Activated CD4-positive, alpha-beta T cell treated with anti-CD3 and anti-CD28 coated beads for 24 hours (primary cell): ENCODE measurements at places on chromosomes 6 and 20.

- no peak for DNase-seq
These were observed 27.1 kb upstream of the EMILIN3 start for GRCh38 chr20:41393705-41394066.

- no peak for DNase-seq
These were observed 59.6 kb upstream of the CDH4 start for GRCh38 chr20:61192337-61192950.

- no peak for DNase-seq
These were observed 831 bp upstream of the SIRPB2 start for GRCh38 chr20:1491860-1492642.

GRCh38 chr6:121437851-121438651 lies 2.6 kb downstream of the GJA1 start:
- DNase-seq = no peak

GRCh38 chr6:68778356-68779020 lies 143.4 kb downstream of the ADGRB3 start:
- no peak for DNase-seq

GRCh38 chr20:61815678-61816077 lies 250.0 kb downstream of the TAF4 start:
- DNase-seq = no peak

GRCh38 chr6:87701344-87701675 lies 723 bp downstream of the AKIRIN2 start:
- DNase-seq = peak; percentile 11

- DNase-seq = no peak
These were observed 522.6 kb upstream of the MMS22L start for GRCh38 chr6:97805596-97805995.

- DNase-seq = no peak
These were observed 1028.5 kb downstream of the KIF16B start for GRCh38 chr20:15544742-15545141.

GRCh38 chr20:13291157-13291556 lies 70.1 kb downstream of the ISM1 start:
- no peak for DNase-seq

DNA sequence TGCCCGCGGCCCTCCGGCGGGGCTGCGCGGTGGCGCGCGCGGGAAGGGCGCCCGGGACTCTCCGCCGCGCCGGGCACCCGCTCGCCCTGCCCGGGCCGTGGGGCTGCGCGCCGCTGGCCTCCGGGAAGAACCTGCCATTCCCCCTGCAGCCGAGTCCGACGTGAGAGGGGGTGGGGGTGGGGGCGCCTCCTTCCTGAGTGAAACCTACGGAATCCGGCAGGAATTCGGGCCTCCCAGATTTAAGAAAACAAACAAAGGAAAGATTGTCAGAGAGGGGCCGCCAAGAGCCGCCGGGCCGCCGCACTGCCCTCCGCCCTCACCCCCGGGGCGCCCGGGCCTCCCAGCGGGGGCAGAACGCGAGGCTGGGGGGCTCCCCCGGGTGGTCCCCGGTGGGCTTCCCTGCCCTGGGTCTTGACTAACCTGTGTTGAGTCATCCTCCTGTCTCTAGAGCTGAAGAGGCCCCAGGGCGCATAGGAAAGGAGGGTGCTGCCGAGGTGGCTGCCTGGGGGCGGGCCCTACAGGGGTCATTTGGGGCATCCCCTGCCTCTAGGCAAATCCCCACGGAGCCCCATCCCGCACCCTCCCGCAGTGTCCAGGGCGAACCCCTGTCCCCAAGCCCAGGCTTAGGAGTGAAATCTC lies 42.2 kb upstream of the FOXP4 start:
- DNase-seq = no peak

- no peak for DNase-seq
These were observed 25.7 kb upstream of the DEFB125 start for GRCh38 chr20:61757-62156.

GRCh38 chr6:152129691-152130151 lies 322.2 kb downstream of the ESR1 start:
- no peak for DNase-seq

- no peak for DNase-seq
These were observed 39.3 kb upstream of the ID1 start for GRCh38 chr20:31565699-31566318.

DNA sequence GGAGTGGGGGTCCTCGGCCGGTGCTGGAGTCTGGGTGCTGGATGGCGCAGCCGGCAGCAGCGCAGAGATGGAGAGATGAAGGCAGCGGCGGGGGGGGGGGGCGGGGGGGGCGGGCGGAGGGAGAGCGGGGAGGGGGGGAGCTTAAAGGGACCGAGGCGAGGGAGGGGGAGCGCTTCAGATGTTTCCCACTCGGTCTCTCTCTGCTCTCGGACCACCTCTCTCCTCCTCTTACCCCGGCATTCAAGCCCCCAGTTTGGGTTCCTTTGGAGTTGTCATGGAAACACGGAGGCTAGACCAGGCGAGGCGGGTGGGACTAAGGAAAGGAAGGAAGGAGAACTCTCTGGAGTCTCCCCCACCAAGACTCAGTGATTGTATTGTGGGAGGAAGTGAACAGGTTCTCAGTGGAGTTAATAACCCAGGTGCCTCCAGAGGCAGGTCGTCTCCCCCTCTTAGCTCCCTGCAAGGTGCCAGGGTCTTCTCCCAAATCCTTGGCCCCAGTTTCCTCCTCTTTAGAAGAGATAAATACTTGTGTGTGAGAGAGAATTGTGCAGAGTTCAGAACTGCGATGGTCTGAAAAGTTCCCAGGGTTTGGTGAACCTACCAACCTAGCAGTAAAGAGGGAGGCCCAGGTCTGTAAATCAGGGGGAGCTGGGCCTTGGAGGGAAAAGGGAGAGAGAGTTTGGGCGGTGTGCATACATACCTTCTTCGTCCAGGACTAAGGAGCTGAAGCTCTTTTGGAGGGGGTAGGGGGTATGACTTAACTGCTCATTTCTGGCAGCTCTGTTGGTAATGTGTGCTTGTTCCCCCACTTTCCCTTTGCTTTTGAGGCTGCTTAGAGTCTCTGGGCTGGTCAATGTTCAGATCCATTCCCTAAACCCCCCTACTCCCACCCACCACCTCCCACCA lies at the start of gene PRRT1:
TSS of gene PRRT1 (minus strand) at position 77 of the 906 bp plus-strand sequence. CDS start 112 bp downstream, outside the sequence.
- no peak for DNase-seq

DNA sequence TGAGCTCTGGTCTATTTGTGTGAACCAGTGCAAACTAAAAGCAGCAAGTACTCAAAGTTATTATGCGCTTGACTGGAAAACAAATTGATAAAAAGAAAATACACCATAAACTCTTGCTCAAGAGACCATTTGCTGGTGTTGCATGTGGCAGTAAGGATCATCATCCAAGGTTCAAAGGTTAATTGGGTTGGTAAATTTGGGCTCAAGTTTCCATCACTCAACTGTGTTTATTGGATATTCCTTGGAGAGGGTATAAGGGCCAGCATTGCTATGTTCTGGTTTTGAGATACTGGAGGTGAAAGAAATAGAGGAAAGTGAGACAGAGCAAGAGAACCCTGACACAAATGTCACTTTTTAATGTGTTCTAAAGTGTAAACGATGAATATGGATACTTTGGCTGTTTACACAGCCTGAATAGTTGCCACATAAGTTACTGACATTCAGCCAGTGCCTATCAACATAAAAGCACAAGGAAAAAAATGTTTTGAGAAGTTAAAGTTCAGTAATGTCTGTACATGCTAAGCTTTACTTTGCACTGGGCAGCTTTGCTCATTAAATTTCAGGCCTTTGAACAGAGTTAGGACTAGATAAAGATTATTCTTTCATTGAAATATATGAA lies 736.1 kb downstream of the HDGFL1 start:
- no peak for DNase-seq

GRCh38 chr20:23586735-23587525 lies 18.6 kb upstream of the CST9L start:
- no peak for DNase-seq

- DNase-seq = no peak
These were observed 406.5 kb upstream of the GJE1 start for GRCh38 chr6:141726248-141726647.

DNA sequence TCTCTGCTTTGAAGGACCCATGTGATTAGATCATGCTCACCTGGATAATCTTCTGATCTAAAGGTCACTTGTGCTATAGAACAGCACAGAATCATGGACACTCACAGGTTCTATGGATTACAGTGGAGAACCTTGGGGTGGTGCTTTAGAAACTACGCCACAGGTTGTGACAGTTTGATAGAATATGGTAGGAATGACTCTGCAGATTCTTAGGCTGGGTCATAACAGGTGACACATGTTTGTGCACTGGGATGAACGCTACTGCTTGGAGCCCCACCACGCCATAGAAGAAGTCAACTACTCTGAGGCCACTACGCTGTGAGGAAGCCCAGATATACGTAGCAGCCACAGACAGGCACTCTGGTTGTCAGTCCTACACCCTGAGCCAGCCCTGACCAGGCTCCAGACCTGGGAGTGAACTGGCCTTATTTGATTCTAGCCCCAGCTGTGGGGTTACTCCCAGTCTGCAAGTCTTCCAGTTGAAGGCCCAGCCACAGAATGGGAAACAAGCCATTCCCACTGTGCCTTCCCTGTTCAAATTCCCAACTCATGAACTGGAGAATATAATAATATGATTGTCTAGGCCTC lies 99.0 kb upstream of the SLC24A3 start:
- DNase-seq = no peak

DNA sequence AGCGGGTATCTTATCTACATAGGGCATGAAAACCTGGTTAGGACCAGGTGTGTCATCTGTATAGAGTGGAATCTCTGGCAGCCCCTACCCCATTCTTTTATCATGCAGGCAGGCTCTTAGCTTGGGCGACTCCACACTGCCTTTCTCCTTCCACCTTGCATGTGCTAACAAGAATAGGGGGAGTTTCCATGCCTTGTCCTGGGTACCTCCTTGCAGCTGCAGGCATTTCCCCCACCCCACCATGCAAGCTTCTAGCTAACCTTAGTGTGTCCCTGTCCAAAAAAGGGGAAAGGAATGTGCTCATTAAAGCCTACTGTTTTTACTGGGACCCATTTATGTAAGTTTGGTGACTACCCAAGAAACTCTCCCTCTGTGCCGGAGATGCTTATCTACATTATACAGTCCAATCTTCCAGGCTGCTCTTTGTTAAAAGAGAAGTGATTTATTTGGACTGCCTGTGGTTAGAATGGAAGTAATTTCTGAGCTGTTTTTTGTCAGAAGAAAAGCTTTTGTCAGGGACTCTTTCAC lies 10.5 kb upstream of the CEP43 start:
- no peak for DNase-seq

DNA sequence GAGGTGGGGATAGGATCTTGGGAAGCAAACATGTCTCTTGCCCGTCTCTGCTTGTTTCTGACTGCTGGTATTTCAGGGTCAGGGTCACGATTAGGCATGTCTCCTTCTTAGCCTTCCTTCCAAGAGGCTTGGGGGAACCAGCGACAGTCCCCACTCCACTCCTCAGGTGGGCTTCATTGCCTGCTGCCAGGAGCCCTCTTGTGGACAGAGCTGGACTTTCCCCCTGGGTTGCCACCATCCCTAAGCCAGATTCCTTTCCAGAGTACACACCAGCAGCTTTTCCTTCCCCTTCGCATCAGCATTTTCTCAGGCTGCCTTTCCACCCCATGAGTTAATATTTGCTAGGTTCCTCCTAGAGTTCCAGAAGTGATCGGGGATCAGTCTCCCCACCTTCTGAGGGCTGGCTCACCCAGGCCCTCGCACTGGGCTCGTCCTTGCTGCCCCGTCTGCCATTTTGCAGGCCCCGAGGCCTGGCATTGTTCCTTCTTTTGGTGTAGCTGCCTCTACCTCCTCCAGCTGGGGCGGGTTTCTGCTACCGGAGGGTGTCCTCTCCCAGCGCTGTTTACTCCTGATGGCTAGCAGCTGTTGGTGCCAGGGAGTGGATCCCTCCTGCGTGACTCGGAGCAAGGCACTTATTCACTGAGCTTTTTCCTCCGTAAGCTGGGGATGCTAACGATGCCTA lies 8.8 kb upstream of the C20orf144 start:
- DNase-seq = no peak

DNA sequence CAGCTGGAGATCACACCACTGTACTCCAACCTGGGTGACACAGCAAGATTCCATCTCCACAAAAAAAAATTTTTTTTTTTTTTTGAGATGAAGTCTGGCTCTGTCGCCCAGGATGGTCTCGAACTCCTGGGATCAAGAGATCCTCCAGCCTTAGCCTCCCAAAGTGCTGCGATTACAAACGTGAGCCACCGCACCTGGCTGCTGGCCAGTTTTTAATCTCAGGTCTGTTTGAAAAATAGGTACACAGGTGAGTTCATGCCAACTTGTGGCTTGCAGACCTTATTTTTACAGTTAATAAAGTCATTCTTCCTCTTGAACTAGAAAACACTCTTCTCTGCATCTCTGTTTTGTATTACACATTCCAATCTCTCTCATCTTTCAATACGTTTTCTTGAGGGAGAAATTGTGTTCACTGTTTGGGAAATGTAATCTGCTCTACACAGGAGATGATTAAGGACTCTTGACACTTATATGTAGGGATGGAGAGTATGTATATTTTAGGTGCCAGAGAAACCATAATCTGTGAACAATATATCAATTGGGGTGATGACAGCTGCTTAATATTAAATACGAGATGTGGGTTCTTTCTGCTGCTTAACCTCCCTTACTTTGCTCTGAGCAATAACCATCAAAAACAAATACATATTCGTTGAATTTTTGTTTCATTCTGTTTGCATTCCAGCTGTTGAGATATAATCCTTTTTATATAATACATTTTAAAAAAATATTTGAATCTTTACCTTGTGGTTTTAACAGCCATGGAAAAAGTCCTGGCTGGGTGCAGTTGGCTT lies 17.7 kb upstream of the RIPOR3 start:
- no peak for DNase-seq

DNA sequence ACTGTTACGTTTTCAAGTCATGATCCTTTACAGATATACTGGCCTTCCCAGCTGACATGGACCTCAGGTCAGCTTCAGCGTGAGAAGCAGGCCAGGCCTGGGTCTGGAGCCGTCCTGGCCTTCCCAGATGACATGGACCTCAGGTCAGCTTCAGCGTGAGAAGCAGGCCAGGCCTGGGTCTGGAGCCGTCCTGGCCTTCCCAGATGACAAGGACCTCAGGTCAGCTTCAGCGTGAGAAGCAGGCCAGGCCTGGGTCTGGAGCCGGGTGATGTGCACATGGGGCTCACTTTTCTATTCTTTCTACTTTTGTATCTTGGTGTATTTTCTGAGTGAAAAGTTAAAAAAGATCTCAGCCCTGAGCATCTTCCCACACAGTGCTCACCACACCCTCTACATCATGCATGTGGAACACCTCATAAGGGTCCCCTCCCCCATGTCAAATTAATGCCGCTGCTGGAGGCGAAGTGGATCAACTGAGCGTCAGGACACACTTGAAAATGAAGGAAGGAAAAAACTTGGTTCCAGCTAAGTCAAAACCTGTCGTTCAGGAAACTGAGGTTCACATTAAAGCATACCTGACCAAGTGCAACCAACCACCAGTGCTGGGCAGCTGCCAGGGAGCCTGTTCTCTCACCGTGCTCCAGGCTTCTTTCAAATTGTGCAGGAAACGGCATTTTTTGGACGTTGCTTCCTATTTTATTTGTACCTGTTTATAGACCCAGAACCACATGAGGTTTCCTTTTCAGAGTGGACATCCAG lies 32.2 kb downstream of the KIF25 start:
- DNase-seq = no peak

GRCh38 chr6:145895802-145896201 lies 68.4 kb downstream of the SHPRH start:
- no peak for DNase-seq

GRCh38 chr6:138017166-138017757 lies 90.0 kb downstream of the PERP start:
- no peak for DNase-seq

GRCh38 chr6:24323632-24324337 lies 34.1 kb downstream of the DCDC2 start:
- DNase-seq = no peak

GRCh38 chr6:156890627-156891314 lies 113.6 kb downstream of the ARID1B start:
- DNase-seq = no peak
